ENCODE measurements at places on chromosomes 11 and 22.
A peak's percentile ranks its signal among the peaks of the same experiment; 100 is the strongest.

- no peaks in the 10 kb centered on the region for H3K4me1 ChIP-seq
- no peaks in the 10 kb centered on the region for H3K36me3 ChIP-seq
- H3K27ac ChIP-seq = no peak overlapping the region
Observed at GRCh38 chr11:8055091-8055835, 25.7 kb upstream of the TUB start.

DNA sequence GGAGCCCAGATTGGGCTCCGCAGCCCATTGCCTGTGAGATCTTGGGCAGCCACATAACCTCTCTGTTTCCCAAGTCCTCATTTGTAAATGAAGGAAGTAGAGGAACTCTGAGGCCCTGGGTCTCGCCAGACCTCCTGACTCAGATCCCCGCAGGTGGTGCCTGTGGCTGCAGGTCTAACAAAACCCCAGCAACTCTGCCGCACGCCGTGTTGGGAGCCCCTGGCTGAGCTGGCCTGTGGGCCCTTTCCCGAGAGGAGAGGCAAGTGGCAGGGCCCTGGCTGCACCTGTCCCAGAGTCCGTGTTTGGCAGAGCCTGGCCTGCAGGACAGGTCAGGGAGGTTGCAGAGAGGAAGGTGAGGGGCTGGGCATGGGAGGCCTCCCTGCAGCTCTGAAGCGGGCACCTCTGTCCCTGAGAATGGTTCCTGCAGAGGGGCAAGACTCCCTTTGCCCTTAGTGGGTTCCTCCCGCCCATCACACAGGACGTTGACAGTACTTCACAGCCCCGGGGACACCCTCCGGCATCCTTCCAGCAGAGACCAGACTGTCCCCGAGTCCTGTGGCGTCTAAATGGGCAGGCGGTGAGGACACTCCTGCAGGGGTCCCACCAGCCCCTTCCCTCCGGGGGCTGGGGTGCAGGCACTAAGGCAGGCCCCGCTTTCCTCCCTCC, 67.7 kb downstream of the ARHGAP8 start:
- H3K27ac ChIP-seq = no peak overlapping the region
- no peaks in the 10 kb centered on the region for H3K27me3 ChIP-seq
- DNase-seq = no peak

GRCh38 chr11:88337987-88338668, 592 bp upstream of the CTSC start:
- peak; percentile 64 for DNase-seq
- H3K27me3 ChIP-seq = no peaks in the 10 kb centered on the region
- peaks cover 20% of the 10 kb centered on the region for H3K4me1 ChIP-seq
- peak overlapping the region; percentile 62 for H3K27ac ChIP-seq

DNA sequence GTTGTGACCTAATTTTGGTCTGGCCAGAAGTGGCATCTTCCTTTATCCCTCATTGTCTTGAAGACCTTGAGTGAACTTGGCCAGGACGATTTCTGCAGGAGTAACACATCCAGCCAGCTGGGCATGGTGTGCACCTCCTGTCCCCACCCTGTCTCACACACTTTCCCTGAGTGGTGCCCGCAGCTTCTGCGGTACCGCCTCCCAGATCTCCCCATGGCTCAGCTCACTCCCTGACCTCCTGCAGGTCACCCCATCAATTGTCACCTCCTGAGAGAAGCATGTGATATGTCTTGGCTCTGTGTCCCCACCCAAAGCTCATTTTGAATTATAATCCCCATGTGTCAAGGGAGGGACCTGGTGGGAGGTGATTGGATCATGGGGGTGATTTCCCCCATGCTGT, 50.2 kb upstream of the TP53I11 start:
- H3K4me3 ChIP-seq = no peak overlapping the region
- no peak for DNase-seq
- H3K27ac ChIP-seq = no peak overlapping the region
- no peaks in the 10 kb centered on the region for H3K36me3 ChIP-seq

GRCh38 chr11:72253392-72253791, 9.4 kb upstream of the PHOX2A start:
- no peak for DNase-seq
- H3K4me3 ChIP-seq = no peak overlapping the region
- H3K27ac ChIP-seq = no peak overlapping the region
- no peaks in the 10 kb centered on the region for H3K36me3 ChIP-seq
- H3K27me3 ChIP-seq = peaks cover 8% of the 10 kb centered on the region

DNA sequence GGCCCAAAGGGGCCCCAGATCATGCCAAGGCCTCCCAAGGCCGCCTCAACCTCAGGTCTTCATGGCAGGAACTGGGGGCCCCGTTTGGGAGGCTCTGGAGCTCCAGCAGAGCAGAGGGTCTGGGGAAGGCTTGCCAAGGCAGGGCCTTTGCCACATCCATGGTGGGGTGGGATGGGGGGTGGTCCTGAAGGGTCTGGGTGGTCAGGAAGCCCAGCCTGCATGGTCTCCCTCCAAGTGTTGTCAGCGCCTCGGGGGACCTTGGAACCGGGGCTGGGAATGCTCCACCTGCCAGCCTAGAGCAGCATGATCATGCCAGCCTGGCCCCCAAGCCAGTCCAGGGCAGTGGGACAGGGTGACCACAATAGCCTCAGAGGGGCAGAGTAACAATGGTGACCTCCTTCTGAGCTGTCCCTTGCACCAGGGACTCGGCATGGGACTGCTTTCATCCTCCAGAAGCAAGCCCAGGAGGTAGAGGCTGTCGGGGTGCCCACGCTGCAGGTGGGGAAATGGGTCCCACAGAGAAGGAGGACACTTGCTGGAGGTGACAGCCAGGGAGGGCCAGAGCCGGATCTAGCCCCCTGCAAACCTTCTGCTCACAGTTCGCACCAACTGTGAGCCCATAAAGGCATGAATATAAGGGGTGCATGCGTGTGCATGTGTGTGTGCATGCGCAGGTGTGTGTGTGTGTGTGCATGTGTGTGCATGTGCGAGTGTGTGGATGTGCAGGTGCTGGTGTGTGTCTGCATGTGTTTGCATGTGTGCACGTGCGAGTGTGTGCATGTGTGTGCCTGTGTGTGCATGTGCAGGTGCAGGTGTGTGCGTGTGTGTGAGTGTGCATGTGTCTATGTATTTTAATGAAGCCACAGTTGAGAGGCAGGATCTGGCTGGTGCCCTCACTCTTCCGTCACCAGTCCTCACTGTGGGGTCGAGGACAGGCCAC, 63.8 kb downstream of the MYEOV start:
- DNase-seq = no peak
- H3K27me3 ChIP-seq = no peaks in the 10 kb centered on the region

GRCh38 chr11:124745270-124745834, 5.6 kb downstream of the NRGN start:
- H3K4me3 ChIP-seq = peak overlapping the region; percentile 72
- no peak overlapping the region for H3K27ac ChIP-seq
- no peak for DNase-seq
- no peaks in the 10 kb centered on the region for H3K36me3 ChIP-seq
- H3K4me1 ChIP-seq = peaks cover 28% of the 10 kb centered on the region

DNA sequence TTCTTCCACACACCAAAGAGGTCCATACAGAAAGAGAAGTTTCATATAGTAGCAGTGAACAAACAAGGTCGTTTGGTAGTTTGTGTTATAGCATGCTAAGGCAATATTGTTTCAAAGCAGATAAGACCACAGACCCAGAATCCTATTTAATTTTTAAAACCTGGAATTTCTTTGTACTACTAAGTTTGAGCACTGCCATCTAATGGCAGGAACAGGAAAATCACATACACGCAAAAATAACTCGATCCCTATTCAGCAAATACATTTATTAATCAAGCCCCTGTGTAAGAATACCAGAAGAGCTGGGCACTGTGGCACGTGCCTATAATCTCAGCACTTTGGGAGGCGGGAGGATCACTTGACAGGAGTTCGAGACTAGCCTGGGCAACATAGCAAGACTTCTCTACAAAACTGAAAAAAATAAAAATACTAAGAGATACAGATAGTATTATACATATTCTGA, 2.9 kb upstream of the BTBD10 start:
- no peaks in the 10 kb centered on the region for H3K27me3 ChIP-seq
- peak; percentile 46 for DNase-seq
- H3K36me3 ChIP-seq = no peaks in the 10 kb centered on the region
- H3K4me1 ChIP-seq = peaks cover 18% of the 10 kb centered on the region
- no peak overlapping the region for H3K27ac ChIP-seq
